ENCODE measurements at places on chromosomes 1 and 21. TPM values are rescaled to one million over a fixed set of nuclear protein-coding genes. Genes with fewer than 3 reads are reported as not detected.

GRCh38 chr1:92411511-92411910 is 75.2 kb downstream of the GFI1 start:
- DNase-seq: no peak

DNA sequence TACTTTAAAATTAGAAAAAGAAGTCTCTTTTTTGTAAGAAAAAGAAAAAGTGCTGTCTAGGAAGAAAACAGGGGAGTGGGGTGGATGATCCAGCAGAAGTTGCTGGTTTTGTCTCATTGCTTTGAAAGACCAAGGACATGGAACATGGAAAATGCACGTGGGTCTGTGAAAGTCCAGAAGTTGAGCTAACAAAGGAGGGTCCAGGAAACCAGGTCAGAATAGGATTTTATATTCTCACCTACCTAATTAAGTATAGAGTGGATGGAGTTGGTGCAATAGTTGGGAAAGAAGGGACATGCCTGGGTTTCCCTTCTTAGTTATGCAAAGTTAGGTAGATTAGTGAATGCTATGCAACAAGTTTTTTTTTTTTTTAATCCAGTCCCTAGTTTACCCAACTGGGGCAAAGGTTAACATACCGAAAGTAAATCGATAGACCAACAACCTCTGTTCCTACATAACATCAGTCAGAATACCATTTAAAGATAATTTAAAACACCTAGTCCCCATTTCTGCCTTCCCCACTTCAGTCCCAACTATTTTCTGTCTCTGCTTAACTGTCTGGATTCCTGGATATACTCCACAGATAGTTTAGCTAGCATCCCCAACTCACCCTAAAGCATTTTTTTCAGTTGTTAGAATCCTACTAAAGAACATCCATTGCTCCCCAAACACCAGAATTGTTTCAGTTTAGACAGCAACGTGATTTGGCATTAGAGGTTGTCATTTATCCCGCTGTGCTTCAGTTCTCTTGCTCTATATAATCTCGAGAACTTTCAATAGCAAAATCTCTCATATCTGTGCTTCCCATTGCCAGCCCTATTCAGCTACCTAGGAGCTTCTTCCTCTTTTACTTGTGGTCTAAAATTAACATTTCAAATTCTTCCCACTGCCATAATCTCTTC is 105.7 kb upstream of the PLPPR5 start:
- no peak for DNase-seq

DNA sequence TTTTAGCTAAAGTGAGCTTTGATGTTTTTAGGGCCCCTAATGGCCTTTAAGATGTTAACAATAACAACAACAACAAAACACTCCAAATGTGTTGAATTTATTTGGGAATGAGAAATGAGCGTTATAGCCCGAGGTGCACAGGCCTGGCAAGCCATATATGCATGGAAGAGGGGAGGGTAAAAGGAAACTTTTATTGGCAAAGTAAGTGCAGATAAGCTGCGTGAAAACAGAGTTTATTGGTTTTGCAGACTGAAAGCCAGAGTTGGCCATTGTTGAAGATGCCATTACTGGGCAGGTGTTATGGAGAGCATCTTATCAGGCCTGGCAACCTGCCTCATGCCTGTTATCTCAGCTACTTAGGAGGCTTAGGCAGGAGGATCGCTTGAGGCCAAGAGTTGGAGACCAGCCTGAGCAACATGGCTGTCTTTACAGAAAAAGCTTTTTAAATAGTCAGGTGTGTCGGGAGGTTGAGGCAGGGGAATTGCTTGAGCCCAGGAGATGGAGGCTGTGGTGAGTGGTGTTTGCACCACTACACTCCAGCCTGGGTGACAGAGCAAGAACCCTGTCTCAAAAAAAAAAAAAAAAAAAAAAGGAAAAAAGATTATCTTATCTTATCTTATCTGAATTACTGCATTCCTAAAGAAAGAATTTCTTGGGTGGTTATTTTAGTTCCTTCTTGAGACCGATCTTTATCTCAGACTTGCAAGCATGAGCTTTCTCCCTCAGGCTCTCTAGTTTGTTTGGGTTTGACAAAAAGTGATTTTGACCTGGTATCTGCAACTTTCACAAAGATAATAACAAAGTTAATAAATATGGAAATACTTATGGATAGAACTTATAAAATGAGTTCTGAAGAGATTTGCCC is 1.7 kb downstream of the PATJ start:
- DNase-seq: no peak

DNA sequence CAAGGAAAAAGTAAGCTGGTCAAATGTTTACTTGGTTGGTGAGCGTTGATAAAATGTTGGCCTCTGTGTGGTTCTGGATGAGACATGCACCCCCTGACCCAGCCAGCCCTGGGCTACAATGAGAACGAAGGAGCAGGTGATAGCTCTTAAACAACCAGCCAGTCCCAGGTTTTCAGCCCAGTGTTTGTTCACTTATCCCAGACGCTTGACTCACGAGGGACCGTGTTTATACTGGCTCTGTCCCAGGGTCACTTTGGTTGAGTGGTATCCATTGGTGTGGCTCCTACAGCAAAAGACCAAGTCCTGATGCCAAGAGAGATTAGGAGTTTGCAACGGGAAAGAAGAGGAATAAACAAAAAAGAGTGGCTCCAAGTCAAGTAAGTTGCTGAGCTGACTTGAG is 86.9 kb downstream of the KCNJ15 start:
- no peak for DNase-seq

GRCh38 chr21:34569381-34569979 is 45.4 kb downstream of the RCAN1 start:
- no peak for DNase-seq

- no peak for DNase-seq
Measured at GRCh38 chr1:235068158-235069121, 60.2 kb downstream of the TOMM20 start.

- DNase-seq: no peak
Measured at GRCh38 chr1:15807121-15807520, 328 bp downstream of the UQCRHL start.

DNA sequence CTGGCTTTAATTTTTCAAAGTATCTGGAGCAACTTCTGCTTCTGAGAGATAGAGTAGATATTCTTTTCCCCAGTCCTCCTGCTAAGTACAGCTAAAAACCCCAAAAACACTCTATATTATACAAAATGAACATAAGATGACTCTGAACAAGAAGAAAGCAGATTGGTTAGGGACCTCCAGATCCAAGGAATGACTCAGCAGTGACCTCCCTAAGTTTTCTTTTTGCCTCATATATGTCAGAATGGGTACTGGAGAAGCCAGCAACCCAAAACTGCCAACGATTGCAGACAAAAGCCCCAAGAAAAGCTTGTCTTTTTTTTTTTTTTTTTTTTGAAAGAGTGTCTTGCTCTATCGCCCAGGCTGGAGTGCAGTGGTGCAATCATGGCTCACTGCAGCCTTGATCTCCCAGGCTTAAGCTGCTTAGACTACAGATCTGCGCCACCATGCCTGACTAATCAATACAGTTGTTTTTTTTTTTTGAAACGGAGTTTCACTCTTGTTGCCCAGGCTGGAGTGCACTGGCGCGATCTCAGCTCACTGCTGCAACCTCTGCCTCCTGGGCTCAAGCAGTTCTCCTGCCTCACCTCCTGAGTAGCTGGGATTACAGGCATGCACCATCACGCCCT is 22.7 kb downstream of the NDUFS5 start:
- no peak for DNase-seq

DNA sequence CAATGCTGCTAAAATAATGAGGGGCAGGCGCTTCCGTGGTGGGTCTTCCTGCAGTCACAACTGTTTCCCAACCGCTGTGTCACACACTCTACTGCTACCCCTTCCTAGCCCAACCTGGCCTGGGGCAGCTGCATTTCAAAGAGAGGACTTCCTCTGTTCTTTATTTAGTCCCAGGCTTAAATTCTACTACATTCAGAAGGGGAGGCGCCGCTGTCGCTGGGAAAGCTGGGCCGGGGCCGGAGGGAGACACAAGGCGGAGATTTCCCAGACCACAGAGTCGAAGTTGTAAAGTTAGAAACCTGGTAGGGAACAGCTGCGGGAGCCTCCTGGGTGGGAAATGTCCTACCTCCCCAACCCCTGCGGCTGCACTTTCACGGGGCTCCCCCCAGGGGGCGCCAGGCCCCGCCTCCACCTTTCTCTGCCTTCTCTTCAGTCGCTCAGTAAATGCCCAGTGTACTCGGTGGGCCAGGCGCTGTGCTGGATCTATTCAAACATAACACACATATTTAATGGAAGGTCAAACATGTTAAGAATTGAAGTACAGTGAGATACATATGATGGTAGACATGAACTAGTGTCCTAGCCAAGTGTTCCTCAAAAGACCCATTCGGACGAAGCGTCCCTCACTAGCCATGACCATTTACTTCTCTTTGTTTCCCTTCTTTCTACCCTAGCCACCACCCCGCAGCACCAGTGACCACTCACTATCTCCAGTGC is 23.1 kb downstream of the DYRK3 start:
- DNase-seq: no peak

GRCh38 chr21:32957545-32957944 is 68.2 kb upstream of the OLIG2 start:
- no peak for DNase-seq

- no peak for DNase-seq
Measured at GRCh38 chr1:194042736-194043135, 856.3 kb upstream of the B3GALT2 start.

DNA sequence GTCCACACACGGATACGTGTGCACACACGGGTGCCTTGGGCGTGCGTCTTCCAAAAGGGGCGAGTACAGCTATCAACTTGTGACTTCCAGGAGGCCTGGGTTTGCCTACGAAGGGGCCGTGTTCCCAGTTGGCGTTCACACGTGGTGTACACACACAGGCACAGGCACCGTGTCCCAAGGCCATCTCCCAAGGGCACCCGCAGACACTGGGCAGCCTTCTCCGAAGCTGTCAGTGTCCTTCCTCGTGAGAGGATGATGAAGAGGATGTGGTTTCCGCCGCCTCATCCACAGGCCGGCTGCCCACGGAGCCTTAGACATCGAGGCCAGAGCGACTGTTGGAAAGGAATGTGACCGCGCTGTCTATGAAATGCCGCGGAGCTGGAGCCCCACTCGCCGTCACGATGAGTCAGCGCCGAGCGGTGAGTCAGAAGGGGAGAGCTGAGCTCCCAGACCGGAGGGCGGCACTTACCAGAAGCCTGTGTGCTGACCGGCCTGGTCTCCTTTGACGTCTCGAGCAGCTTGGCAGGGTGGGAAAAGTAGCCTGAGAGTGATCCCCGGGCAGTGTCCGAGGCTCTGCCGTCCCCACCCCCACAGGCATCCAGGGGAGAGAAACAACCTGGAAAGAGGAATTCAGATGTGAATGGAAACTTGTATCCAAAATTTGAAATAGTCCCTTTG is 141.4 kb upstream of the ARHGEF16 start:
- peak; percentile 72 for DNase-seq

- no peak for DNase-seq
Measured at GRCh38 chr1:248818505-248819374, 7.0 kb downstream of the SH3BP5L start.

- DNase-seq: no peak
Measured at GRCh38 chr1:219661464-219662092, 48.7 kb upstream of the ZC3H11B start.

DNA sequence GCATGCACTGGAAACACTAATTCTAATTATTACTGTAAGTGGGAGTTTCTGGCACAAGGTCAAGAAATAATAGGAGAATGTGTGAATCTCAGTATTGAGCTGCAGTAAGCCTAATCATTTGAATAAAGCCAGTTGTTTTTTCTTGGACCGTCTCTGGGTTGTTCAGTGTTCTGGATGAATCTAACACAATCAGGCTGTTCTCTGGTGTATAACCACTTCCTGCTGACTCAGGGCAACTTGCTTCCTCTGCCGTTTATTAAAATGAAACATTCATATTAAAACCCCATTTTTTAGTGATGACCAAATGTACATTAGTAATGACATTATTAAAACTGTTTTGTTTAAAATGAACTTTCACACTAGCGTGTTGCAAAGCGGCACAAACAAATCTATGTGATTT is 273.1 kb upstream of the SNX7 start:
- DNase-seq: no peak

DNA sequence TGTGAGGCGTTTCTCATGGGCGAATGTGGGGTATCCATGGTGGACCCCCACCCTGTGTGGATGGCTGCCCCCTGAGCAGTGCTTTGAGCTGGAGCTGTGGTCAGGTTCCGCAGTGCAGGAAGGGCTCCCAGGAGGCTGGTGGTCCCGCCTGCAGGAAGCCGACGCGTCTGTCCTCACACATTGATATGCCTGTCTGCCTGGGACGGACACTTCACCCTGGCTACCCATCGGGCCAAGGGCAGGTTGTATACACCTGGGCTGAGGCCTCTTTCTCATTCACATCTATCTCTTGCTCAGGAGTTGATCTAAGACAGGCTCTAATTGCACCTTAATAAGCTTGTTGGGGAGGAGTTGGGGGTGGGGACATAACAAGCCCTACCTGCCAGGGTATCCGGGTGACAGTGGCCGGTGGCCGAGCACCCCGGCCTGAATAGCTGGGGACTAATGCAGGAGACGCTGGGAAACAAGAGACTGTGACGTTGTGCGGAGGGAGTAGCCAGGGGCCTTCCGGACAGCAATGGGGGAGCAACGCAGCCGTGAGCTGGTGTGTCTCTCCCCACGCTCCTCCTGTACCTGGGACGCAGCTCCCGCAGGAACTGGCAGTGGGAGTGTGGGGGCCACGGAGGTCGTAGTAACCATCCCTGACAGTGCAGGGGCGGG is 21.7 kb downstream of the PDXK start:
- DNase-seq: peak; percentile 76

DNA sequence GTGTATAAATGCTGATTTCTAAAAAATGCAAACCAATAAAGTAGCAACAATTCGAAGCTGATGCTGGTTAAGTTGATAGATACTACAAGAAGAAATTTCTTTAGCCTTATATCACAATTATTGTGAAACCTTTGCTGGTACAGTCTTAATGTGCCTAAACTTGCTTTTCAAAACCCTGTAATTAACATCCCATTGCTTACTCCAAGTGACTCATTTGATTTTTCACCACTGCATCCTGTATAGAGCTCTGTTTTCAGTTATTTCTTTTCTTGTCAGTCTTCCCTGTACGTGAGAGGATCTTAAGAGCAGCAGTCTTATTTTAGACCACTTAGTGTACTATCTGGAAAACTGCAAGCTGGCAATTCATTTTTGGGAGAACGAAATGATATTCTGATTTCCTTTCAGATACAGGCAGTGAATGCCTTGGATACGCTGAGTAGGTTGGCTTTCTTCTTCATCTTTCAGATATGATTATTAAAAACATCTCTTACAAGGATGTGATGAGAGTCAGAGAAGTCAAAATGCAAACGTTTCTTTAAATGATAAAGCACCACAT is 210.3 kb downstream of the KCTD3 start:
- no peak for DNase-seq

- DNase-seq: no peak
Measured at GRCh38 chr1:227775841-227776240, 39.6 kb upstream of the PRSS38 start.

The RHOU gene
- polyA plus RNA-seq: 16.0 TPM

The CFHR4 gene
- not detected for polyA plus RNA-seq

The PLD5 gene
- polyA plus RNA-seq: 0.29 TPM

The CD84 gene
- polyA plus RNA-seq: 0.98 TPM

The PKNOX1 gene
- polyA plus RNA-seq: 30.2 TPM

The NTRK1 gene
- polyA plus RNA-seq: 1.3 TPM

The ERG gene
- 20.7 TPM for polyA plus RNA-seq

The C1orf216 gene
- 8.8 TPM for polyA plus RNA-seq

The FCMR gene
- polyA plus RNA-seq: 2.2 TPM

The IFFO2 gene
- 27.9 TPM for polyA plus RNA-seq

All from renal pelvis (tissue), 12 donors.